Common myeloid progenitor, CD34-positive (primary cell): ENCODE measurements at places on chromosomes 3 and 15.

- no peak for DNase-seq
Observed at GRCh38 chr15:42937143-42937542, 16.6 kb upstream of the TTBK2 start.

- no peak for DNase-seq
Observed at GRCh38 chr15:60745469-60746061, 266.6 kb upstream of the ICE2 start.

DNA sequence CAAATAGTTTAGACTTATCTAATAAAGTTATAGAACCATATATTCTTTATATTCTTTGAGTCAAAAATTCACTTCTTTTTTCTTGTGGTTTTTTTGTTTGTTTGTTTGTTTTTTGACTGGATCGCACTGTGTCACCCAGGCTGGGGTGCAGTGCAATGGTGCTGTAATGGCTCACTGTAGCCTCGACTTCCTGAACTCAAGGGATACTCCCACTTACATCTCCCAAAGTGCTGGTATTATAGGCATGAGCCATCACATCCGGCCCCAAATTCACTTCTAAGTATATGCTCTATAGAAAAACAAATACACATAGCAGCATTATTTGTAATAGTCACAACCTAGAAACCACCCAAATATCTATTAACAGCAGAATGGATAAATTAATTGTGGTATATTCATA is 13.7 kb upstream of the SLTM start:
- DNase-seq: no peak

- DNase-seq: no peak
Observed at GRCh38 chr15:72147418-72147817, 29.2 kb downstream of the SENP8 start.
